Head of caudate nucleus (tissue), 42 donors: ENCODE measurements at places on chromosomes 16 and 17.
A peak's percentile ranks its signal among the peaks of the same experiment; 100 is the strongest.

- no peak for DNase-seq
Observed at GRCh38 chr17:30005709-30006320, 64.4 kb downstream of the EFCAB5 start.

DNA sequence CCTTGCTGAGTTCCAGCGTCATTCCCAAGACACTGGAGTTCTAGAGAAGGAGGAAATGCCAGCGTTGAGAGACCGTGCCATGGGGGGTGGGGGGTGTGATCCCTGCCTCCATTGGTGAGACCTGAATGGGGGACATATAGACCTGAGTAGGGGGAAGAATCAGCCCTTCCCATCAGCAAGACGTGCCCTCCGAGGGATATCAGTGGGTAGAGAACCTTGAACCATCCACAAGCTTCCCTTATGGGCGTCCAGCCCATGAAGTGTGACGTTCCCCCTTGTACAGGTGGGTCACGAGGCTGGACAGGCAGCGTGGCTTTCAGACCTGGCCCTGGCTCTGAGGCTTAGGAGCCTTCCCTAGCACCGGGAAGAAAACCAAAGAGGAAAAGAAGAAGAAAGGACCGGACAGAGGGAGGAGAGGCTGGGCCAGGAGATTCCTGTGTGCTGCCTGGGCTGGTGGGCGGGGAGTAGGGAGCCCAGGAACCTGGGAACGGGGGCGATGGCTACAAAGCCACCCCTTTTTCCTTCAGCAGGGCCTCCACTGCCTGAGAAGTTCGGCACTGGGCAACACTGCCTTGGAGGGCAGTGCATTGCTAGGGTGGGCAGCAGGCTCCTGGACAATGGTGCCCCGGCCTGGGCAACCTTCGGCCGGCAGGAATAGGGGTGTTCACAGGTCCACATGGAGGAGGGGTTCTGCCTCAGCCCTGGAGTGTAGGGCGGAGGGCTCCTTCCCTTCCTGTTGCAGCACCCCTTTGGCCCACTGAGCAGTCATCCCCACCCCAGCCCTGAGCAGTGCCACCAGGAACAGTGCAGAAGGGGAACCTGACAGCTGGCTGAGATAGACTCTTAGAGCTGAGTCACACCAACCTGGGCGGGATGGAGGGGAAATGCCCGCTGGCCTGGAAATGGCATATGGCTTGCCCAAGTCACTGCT, 7.2 kb downstream of the RAB11FIP4 start:
- no peak for DNase-seq

DNA sequence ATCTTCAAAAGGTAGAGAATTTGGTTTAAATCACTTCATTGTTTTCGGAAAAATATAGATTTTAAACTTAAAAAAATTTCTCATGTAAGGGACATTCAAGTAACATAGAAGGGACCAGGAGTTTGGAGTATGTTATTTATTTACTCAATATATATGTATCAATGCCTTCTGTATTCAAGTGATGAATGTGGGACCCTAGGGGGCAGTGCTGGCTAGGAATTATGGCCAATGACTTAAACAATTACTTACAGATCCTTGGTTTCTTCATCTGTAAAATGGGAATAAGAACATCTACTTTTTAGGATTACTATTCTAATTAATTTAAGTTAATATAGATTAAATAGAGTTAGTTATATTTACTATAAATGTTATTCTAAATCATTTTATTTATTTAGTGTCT, 886.3 kb upstream of the RBFOX1 start:
- DNase-seq, result no peak

- DNase-seq, result no peak
Observed at GRCh38 chr17:38958326-38958725, 8.9 kb downstream of the FBXO47 start.

- no peak for DNase-seq
Observed at GRCh38 chr17:43482103-43483012, 1.4 kb upstream of the DHX8 start.

DNA sequence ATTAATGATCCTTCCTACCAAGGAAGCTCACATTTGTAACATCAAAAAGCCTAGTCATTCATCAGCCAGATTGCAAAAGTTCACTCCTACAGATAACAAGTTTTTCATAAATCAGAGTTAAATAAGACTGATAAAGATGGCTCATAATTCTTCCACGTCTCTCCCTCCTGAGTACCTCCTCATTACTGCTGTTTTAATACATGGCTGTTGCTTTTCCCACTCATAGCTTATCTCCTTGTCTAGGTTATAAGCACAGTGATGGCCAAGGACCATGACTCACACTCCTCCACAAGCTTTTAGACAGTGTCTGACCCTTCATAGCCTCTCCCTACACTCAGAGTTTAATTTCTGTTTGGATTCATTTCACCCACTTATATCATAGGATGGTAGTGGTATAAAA, 100.9 kb upstream of the MON1B start:
- DNase-seq, result no peak

DNA sequence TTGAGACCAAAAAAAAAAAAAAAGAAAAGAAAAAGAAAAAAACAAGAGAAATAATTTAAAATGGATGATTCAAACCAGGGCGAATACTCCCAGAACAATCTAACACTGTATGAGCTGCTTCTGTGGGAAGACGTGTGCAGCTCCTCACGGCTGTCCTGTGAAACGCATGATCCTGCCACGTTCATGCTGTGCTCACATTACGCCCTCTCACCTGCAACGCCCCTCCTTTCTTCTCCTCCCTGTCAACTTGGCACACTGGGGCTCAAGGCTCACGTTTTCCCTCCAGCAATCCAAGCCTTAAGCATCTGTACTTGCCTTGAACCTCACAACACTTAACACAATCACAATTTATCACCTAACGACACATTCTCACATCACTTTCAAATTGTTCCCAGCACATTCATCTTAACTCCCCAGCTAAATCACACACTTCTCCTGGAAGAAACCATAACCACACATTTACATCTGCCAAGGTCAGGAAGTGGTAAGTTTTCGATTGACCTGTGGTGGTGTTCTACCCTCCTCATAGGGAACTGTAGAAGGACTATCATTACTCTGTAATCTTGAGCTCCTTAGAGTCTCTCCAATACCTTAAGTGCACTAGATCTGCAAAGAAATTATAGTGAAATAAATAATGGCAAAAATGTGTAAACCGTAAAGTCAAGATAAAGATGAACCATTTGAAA, 29.1 kb downstream of the MBTPS1 start:
- peak; percentile 54 for DNase-seq
